ENCODE measurements at places on chromosomes 11 and 22. TPM values are rescaled to one million over a fixed set of nuclear protein-coding genes. Genes with fewer than 3 reads are reported as not detected.

MYRF gene
- 1.4 TPM for total RNA-seq

RIC3 gene
- 1.1 TPM for total RNA-seq

- DNase-seq, result no peak
Measured at GRCh38 chr11:12058425-12059115, 50.1 kb upstream of the DKK3 start.

GRCh38 chr11:21909145-21909544 lies 283.7 kb upstream of the ANO5 start:
- DNase-seq, result no peak

- no peak for DNase-seq
Measured at GRCh38 chr11:108364159-108364558, 103.2 kb downstream of the C11orf65 start.

OR52H1 gene
- total RNA-seq, result not detected

- peak; percentile 29 for DNase-seq
Measured at GRCh38 chr11:75263944-75264349, 23.4 kb downstream of the TPBGL start.

RBM14 gene
- 42.8 TPM for total RNA-seq

All from A172 (cell line).